ENCODE measurements at places on chromosomes 1 and 21. TPM values are rescaled to one million over a fixed set of nuclear protein-coding genes. Genes with fewer than 3 reads are reported as not detected.

- no peak for DNase-seq
Observed at GRCh38 chr1:94349853-94350252, 68.3 kb upstream of the ABCD3 start.

DNA sequence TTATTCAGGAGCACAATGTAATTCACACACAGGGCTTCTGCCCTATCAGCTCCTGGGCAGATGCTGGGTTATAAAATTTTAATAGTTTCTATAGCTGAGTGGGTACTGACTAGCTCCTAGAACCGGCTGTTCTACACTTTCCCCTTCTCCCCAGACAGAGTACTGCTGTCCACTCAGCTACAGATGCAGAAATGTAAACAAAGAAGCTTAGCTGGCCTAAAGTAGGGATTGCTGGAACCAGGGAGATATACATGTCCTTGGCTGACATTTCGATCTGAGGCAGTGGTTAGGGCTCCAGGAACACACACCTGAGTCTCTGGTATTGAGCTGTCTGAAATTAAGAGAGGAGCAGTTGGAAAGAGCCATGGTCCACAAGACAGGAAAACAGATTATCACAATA lies 211.5 kb upstream of the USP24 start:
- DNase-seq, result no peak

DNA sequence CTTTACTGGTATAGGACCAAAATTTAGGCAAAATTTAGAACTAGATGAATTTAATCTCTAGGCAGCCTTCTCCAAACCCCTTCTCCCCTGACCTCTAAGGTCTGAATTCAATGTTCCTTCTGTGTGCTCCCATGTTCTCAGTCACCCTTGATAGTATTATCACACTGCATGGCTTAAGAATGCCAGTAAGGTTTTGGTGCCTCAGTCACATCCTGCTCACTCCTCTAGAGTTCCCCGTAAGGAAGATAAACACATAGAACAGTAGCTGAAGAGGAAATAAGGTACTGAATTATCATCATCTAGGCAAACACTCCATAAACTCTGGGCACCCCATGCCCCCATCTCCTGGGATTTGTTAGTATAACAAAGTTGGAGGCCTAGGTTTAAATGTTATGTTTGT lies 18.2 kb downstream of the PRRX1 start:
- no peak for DNase-seq

- peak; percentile 57 for DNase-seq
Observed at GRCh38 chr1:65147424-65148177, 402 bp upstream of the AK4 start.

- DNase-seq, result no peak
Observed at GRCh38 chr1:212752252-212752933, 39.2 kb downstream of the NSL1 start.

DNA sequence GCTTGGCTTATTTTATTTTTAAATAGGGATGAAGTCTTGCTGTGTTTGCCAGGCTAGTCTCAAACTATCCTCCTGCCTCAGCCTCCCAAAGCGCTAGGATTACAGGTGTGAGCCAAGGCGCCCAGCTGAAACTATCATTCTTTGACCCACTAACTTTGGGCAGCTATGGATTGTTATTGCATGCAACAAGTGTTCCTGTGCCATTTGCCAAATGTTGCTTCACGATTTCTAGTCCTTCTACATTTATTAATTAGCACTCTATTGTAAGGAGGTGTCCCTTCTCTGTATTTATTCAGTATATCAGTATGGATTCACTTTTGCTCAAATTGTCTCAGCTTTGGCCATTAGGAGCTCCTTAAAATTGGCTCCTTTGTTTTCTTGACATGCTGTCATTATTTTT lies 36.4 kb downstream of the YTHDF2 start:
- no peak for DNase-seq

The AKIRIN1 gene
- total RNA-seq, result 72.5 TPM

The KRTAP19-6 gene
- not detected for total RNA-seq

- DNase-seq, result peak; percentile 28
Observed at GRCh38 chr1:225845571-225846259, 35.8 kb downstream of the EPHX1 start.
